ENCODE measurements at places on chromosomes 6 and 20. TPM values are rescaled to one million over a fixed set of nuclear protein-coding genes. Genes with fewer than 3 reads are reported as not detected.

- no peak for DNase-seq
Observed at GRCh38 chr6:149628875-149629510, 19.5 kb downstream of the KATNA1 start.

DNA sequence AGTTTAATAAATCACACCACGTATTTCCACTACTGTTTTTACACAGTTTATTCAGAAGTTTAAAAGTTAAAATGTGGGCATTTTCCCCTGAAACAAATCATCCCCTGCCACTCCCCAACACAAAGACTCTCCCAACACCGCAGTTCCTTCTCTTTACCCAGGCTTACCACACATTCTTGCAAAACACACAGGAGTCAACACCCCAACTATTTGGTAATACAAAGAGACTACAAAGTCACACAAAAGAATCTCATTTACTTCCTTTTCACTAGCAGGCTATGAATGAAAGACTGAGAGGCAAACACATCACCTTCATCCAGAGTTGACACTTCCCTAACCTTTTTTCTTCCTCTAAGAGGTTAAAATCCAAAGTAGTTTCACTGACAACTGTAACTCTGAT, 51.1 kb downstream of the KCTD20 start:
- no peak for DNase-seq

GRCh38 chr6:98039904-98040607, 757.0 kb upstream of the MMS22L start:
- DNase-seq: peak; percentile 56

DNA sequence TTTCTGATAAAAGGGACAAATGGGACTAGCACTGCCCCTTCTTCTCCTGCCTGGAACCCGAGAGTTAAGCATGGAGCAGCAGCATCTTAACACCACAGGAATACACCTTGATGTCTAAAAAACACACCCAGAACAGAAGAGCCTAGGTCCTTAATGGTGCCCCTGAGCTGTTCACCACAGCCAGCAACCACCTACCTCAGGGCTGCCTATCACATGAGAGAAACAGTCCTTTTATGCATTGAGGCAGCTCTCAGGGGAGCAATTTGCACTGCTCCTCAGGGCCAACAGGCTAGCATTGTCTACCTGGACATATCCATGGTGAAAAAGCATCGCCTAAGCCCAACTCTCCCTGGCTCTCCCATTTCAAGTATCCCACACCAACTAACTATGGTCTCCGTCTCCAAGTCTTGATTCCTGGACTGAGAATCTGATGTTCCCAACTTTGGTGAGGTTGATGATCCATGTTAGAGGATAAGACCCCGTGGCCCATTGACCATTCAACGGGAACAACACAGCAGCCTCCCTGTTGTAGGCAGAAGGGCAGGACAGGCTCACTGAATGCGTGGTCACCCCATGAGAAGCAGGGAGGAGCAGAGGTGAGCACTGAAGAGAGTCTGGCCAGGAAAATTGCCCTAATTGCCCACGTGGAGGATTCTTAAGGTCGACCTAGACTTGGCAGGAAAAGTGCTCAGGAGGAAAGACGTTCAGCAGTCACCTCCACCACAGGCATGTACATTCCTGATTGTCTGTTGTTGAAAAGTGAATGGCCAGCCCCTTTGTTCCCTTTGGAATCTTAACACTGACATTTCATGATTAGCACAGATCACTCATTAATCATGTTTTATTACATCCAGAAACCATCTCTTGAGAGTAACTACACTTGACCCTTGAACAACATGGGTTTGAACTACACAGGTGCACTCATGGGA, 4.2 kb upstream of the APMAP start:
- DNase-seq: peak; percentile 8

- DNase-seq: no peak
Observed at GRCh38 chr20:49595811-49596561, 28.0 kb upstream of the PTGIS start.

GRCh38 chr20:62704341-62704948, 4.2 kb upstream of the NTSR1 start:
- DNase-seq: no peak

GRCh38 chr6:133017581-133017980, 203.2 kb downstream of the RPS12 start:
- DNase-seq: no peak

- DNase-seq: no peak
Observed at GRCh38 chr6:121884091-121884490, 448.6 kb downstream of the GJA1 start.

DNA sequence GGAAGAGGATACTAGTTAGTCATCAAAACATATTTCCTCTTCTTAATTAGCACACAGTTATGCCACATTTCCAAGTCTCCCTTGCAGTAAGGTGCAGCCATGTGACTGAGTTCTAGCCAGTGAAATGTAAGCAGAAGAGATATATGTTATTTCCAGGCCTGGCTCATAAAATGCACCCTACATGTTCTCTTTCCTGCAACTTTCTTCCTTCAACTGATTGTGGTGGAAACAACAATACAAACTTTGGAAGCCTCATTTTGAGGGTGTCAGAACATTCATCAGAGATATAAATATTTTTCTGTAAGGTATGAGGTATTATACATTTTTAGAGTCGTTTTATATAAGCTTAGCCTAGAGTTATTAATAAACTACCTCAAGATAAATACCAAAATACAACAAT, 110.9 kb upstream of the PDE7B start:
- no peak for DNase-seq

- no peak for DNase-seq
Observed at GRCh38 chr6:163337958-163338357, 76.6 kb upstream of the QKI start.

DNA sequence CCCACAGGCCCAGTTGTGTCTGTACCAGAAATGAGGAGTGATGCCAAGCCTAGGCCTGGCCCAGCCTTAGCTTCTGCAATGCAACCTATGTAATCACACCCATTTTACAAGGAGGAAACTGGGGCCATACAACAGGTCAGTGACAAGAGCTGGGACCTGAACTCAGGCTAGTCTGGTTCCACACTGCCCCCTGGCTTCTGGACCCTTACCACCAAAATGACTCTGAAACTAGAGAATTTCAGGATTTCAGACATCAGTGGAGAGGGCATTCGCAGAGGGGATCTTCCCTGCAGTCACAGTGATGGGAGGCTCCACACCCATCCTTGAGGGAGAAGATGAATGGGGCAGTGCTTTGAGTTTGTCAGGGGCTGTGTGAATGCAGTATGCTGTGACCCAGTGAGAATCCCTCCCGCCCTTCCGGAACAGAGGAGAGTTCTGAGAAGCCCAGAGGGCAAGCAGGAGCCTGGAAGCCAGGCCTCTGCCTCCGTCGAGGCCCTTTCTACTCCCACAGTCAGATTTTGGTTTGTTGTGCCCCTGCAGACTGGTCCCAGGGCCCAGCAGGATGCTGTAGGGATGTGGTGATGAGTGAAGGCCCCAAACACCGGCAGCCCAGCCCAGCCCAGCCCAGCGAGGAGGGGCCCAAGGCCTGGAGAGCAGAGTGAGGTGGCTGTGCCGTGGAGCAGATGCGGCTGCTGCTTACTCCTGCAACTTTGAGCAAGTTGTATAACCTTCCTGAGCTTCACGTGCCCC, 48.1 kb upstream of the MYL9 start:
- peak; percentile 60 for DNase-seq

- peak; percentile 3 for DNase-seq
Observed at GRCh38 chr20:53565254-53565653, 28.4 kb downstream of the ZNF217 start.

GRCh38 chr20:64051561-64052325, 2.3 kb upstream of the SOX18 start:
- DNase-seq: no peak

GRCh38 chr20:46206025-46206424, 87.9 kb downstream of the CD40 start:
- no peak for DNase-seq

DNA sequence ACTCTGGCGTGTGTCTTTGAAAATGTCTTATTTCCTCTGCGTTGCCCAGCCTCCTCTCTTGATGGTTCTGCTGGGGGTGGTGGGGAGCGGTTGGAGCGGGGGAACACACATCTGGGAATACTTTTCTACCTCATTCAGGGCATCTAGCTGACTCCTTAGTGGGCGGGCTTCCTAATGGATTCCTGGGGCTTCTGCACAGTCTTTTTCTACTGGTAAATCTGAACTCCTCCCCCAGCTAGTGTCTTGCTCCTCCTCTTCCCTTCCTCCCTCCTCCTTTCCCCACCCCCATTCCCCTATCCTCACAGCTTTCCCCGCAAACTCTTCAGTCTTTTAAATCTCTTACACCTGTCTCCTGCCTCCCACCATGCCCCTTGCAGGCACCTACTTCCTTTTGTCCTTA, 74.4 kb downstream of the PRL start:
- peak; percentile 86 for DNase-seq

DNA sequence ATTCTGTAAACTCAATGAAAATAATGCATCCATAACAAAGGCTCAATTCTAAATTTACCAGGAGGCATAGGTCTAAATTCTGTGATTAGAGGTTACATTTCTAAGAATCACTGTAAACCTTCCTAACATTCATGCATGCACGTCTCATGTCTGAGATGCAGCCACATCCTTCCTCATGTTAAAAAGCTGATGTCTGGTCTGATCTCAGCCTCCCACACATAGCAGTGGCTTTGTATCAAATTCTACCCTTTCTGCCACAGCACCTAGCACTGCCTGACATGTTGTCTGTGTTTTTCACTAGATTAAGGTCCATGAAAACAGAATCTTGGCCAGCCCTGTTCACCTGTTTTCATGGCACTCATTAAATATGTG, 171.1 kb downstream of the WDR27 start:
- DNase-seq: no peak

GRCh38 chr20:31587545-31588389, 17.3 kb upstream of the ID1 start:
- peak; percentile 55 for DNase-seq

DNA sequence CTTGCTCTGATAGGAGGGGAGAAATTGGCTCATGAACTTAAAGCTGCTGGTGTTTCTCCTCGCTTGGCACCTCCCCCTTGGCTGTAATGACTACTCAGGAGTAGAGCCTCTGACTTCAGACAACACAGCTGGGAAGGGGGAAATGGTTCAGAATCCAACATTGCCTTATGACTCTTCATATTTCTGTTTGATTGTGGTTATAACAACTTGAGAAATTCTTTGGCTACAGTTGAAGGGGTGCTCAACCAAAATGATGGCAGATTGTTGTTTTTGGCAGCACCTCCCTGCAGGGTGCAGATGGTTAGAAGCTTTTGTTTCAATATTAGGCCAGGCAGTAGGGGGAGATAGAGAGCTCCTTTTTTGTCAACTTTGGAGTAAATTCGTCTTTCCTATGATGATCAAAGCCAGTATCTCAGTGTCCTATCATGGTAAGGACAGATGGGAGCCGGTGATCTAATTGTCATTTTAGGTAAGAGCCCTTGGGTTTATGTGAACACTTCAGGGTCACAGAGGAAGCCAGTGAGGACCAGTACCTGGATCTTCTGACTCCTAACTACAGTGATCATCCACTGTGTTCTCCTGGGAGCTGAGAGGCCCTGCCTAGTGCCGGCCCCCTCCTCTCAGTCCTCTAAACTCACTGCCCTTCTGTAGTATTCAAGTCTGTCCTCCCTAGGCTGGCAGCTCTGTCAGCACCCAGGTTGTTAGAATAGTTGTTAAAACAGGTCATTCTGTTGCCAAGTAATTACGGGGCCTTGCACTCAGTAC, 39.9 kb downstream of the RPRD1B start:
- peak; percentile 36 for DNase-seq

GRCh38 chr20:47700327-47700726, 85.0 kb downstream of the SULF2 start:
- no peak for DNase-seq

The RUNX2 gene
- total RNA-seq: 0.26 TPM

The RRAGD gene
- 10.6 TPM for total RNA-seq

Measured in H9 (cell line).